ENCODE measurements at places on chromosomes 11 and 22.

DNA sequence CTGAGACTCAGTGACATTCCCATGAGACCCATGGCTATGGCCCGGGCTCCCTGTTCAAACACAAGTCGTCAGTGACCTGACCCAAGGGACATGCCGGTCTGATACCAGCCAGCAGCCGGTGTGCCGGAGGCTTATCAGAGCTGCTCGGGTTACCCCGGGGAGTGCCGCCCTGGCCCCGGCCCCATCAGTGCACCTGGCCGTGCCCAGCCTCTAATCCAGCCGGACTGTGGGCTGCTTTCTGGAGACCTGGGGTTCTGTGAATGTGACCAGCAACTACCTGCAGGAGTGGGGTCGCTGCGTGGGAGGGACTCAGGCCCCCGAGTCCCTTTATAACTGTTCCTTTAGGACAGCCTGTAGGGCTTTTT, 52.7 kb downstream of the LINC01488 start:
- no peak for DNase-seq

DNA sequence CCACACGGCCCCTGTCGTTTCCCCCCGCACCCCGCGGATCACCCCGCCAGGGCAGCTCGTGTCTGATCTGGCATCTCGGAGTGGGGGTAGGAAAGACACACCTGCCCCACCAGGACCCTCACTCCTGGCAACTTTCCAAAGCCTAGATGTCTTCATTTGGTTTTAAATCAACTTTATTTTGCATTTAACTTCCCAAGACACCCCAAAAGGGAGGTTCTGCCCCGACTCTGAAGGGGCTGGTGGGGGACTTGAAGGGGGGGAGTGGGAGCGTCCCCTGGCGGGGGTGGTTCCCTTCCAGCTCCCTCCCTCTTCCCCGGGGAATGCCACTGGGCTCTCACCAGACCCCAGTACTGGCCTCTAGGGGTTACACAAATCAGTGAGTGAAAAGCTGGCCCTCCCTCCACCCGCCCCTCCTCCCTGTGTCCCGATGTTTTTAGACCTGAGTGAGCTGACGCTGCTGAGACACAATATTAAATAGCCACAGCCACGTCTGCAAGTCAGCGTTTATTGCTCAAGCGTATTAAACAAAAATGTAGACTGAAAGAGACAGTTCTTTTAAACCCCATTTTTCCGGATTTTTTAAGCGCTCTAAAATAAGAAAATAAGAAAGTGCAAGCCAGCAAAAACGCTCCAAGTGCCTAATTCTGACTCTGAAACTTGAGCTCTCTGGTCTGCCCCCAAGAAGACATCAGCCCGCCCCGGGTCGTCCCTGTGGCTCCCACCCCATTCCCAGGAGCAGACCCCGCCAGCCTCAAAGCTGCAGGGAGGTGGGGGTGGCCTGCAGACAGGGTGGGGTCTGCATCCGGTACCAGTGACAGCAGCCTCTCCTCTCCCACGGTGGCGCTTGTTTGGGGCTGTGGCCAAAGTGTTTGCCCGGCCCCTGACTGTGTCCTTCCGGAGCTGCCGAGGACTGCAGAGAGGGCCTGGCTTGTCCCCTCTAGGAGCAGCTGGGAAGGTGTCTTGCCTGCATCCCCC, 1.1 kb upstream of the TTLL8 start:
- DNase-seq, result peak; percentile 33

GRCh38 chr11:123559523-123559955, 94.9 kb downstream of the SCN3B start:
- peak; percentile 23 for DNase-seq

GRCh38 chr22:36419912-36420882, 32.4 kb upstream of the MYH9 start:
- DNase-seq, result no peak

- no peak for DNase-seq
Measured at GRCh38 chr11:123213307-123213771, 18.3 kb upstream of the CLMP start.

DNA sequence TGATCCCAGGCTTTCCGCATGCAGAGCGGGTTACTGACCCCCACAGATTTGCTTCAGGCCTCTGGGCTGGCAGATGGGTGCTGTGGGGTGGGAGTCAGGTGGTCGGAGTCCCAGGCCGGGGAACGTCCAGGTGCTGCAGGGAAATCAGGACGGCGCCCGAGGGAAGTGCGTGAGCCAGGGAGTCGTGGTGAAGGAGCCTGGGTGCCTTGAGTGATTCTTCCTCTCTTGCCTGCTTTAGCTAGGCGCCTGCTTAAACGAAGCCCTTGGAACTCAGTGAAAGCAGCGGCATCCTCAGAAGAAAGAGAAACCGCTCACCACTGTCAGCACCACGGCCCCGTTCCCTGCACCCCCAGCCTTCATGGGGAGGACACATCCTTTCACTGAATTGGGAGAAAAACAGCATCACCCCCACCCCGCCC, 455.6 kb downstream of the BRD1 start:
- DNase-seq, result no peak

DNA sequence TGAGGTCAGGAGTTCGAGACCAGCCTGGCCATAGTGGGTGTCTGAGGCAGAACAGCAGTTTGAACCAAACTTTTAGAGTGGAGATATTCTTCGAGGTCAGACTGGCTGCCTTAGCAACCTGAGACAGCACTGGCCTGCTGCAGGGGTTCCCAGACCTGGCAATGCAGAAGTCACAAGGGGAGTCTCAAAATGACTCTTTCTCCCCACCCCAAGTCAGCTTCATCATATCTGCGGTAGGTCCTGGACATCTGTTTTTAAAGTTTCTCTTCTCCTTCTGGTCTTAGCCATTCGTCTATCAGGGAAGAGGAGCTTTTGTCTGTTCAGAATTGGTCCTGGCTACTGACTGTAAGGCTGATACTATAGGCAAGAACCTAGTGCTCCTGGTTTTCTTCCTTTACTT, 14.5 kb upstream of the CLMP start:
- DNase-seq, result no peak

DNA sequence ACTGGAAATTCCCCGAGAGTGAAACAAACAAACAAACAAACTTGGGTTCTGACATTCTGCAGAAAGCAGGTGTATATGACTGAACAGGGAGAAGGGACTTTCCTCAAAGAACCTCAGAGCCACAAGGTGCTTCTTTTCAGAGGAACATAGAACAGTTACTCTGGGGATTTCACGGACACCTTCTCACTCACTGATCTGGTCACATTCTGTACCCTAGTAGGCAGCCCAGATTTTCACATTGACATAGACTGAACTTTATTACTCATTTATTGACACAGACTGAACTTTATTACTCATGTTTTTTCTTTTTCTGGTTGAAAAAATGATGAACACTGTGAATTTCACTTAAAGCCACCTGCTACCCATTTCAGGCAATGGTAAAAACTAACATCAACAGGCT, 263.0 kb downstream of the OPCML start:
- DNase-seq, result no peak

DNA sequence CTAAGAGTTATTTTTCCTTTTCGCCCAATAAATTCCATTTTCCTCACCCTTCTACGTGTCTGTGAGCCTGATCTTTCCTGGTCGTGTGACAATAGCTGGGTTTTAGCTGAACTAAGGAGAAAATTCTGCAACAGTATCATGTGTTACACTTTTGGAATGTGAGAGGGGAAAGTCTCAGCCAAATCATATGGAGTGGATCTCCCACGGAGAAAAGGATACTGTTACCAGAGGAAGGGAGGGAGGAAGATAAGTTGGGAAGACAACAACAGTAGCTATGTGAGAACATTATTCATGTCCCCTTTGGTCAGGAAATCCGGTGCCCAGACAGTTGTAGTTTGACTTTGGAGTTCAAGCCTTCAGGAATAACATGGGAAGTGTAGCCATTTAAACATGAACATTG, 584.0 kb upstream of the RAG2 start:
- DNase-seq, result no peak

DNA sequence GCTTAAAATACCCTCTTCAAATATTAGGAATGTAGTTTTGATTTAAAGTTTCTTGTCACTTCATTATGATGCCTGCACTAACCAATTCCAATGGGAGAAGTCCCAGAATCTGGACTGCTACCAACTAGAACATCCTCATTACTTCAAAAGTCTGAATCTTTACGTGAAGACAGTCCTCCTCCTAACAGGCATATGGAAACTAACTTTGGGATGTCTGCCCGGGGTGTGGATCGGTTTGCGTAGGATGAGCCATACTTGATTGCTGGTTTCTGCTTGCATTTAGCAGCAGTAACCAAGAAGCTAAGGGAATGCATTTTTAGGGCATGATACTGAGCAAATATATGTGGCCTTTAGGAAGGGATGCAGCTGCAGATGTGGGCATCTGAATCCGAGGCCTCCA, 177.1 kb downstream of the LRRC4C start:
- peak; percentile 90 for DNase-seq

DNA sequence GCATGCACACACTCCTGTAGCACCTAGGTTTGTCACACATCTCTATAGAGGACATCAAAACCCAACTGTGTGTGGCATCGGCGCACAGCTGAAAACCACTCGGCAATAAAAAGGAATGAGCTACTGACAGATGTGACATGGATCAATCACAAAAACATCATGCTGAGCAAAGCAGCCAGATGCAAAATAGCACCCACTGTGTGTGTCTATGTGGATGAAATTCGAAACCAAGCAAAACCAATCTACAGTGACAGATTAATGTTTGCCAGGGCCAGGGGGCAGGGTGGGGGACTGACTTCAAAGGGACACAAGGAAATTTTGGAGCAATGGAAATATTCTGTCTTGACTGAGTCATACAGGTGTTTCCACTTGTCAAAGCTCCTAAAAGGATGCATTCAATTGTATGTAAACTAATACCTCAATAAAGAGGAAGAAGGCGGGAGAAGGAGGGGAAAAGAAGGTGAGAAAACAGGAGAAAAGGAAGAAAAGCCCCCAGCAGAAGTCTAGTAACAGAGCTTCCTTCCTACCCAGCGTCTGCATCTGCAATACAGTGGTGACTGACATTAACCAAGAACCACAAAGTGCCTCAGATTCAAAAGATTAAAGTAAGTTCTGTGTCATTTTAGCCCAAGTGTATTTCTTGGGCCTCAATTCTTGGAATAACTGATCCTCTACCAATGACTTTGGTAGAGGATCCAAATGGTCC, 49.8 kb downstream of the PACSIN2 start:
- DNase-seq, result no peak

DNA sequence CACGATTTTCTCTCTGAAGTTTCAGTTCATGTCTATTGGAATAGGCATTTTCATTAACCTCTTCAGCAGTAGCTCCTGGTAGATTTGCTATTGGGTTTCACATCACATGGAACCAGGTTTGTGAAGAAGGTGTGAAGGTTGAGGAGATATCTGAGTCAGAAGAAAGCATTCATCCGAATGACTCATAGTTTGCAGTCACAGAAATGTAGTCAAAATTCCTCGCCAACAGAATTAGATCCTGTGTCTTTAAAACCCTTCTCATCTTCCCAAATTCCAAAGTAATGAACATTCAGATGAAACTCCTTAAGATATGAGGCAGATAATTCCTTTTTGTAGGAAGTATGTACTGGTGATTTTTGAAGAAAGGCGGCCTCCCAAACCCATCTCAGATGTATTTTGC, 125.0 kb upstream of the LARGE1 start:
- no peak for DNase-seq

GRCh38 chr22:37400719-37401118, 26.6 kb downstream of the ELFN2 start:
- DNase-seq, result no peak

- DNase-seq, result peak; percentile 26
Measured at GRCh38 chr11:30710221-30710620, 124.1 kb upstream of the MPPED2 start.

GRCh38 chr11:36074941-36075431, 131.1 kb downstream of the LDLRAD3 start:
- DNase-seq, result peak; percentile 96

DNA sequence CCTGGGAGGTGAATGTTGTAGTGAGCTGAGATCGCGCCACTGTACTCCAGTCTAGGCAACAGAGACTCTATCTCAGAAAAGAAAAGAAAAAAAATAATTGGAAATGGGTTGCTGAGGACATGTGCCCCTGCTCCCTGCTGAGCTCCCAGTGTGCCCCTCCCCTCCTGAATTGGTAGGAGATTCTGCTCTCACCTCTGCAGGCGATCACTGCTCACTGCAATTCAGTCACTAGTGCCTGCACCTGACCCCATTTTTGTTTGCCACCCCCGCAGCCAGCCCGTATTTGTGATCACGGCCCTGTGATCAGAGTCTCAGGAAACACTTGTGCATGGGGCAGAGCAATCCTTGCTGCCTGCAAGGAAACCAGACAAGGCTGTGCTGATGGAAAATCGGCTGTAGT, 16.3 kb upstream of the SEC14L3 start:
- no peak for DNase-seq

GRCh38 chr11:120219938-120220746, 9.3 kb downstream of the OAF start:
- no peak for DNase-seq

DNA sequence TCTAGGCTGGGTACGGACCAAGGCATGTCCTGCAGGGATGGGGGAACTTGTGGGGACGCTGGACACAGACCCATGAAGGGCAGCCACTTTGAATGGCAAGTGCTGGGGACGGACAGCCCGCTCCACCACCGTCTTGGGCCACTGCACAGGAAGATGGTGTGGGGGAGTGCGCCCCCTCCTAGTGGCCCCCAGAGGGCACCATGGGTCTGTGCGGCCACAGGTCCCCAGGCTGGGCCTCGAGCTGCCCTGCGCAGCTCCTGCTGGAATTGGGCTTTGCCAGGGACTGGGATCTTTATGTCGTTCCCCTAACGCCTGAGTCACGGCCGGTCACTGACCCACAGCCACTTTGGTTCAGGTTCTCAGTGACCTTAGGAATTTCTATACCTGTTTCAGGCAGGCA, 44.4 kb downstream of the NAT10 start:
- DNase-seq, result peak; percentile 18

GRCh38 chr11:113540416-113541330, 65.5 kb upstream of the DRD2 start:
- DNase-seq, result no peak

GRCh38 chr22:22802339-22802970, 85.2 kb upstream of the IGLL5 start:
- DNase-seq, result no peak

DNA sequence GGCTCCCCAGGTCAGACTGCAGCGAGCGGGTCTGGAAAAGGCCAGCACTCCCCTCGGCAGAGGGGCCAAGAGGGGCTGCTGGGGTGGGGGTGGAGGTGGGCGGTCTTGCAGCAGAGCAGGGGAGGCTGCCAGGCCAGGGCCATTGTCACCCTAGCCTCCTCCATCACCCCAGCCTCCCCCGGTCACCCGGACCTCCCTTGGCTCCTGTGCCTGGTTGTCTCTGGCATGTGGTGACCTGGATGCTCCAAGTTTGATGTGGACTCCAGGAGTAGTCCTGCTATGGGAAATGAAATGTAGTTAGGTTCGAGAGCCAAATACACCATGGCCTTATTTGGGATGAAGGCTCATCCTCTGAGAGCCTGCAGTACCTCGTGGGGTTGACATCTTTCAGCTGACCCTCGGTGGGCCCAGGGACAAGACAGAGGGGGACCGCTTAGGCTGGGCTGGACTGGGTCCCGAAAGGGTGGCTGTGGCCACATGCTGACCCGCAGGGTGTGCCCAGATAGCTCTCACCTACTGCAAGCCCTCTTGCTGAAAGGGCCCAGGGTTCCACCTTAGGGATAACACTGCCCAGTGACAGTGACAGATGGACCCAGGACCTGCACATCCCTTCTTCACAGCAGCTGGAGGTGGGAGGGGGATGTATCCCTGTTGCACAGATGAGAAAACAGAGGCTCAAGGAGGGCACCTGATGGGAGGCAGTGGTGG, 24.1 kb downstream of the MRGPRD start:
- no peak for DNase-seq
